ENCODE measurements at places on chromosomes 1 and 21.

- no peak for DNase-seq
Observed at GRCh38 chr1:220325306-220325995, 53.2 kb upstream of the RAB3GAP2 start.

- no peak for DNase-seq
Observed at GRCh38 chr1:242811092-242811840, 286.8 kb upstream of the PLD5 start.

GRCh38 chr1:85135392-85135798 is 65.4 kb downstream of the SYDE2 start:
- DNase-seq = no peak

DNA sequence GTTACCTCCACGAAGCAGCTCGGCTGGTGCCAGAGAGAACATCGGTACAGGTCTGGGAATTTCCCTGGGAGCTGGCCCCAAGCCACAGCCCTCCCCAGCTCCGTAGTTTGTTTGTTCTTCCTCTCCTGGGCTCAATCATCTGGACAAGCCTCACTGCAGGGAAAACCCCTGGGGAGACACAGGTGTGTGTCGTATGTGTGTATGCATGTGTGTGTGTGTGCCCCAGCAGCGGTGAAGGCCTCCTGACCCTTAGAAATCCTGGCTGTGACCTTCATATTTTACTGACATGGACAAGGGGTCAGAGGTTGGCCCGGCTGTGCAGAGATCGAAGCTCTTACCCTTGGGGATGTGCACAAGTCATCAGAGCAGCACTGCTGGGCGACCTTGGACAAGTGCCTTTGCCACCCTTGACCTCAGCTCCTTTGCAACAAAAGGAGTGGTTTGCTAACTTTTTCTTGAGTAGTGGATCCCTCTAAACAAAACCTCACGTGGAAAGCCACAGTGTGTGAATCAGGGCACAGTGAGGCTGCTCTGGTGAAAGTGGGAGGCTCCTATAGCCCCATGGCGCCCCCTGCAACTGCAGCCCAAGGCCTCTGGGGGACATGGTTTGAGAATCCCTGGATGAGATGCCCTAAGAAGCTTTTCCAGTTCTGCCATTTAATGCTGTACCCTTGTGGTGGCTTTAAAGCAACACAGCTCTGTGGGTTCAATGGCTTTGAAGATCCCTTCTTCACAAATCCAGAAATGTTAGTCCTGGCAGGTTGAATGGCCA is 12.3 kb upstream of the IL22RA1 start:
- no peak for DNase-seq

DNA sequence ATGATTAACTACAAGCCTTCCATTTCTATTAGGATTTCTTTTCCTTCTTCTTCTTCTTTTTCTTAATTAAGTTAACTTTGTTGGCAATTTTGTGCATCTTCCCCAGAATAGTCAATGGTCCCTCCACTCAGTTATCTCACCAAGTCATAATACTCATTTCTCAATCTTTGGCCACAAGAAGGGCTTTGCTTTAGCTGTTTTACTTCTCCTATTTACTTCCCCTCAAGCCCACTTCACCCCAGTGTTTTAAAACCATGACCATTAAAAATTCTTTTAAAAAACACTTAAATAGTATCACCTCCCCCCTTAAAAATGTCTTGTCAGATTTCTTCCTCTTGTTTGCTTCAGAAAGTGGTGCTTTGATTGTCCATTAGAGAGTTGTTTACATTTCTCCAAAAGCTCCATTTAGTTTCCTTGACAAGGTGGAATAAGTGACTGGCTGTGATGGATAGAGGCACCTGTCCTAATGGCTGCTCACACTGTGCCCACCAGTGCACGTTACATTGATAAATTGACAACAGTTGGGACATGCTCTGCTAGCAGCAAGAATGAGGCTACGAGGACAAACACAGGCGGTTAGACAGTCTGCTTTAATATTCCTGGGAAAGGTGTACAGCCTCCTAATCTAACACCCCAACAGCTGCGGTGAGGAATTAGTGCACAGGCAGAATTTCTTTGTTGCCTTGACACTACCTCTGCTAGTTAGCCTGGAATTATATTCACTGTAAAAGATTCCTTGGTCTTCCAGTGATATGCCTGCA is 354.7 kb downstream of the LMO4 start:
- DNase-seq = no peak

- DNase-seq = no peak
Observed at GRCh38 chr1:25519624-25520023, 23.8 kb upstream of the LDLRAP1 start.

DNA sequence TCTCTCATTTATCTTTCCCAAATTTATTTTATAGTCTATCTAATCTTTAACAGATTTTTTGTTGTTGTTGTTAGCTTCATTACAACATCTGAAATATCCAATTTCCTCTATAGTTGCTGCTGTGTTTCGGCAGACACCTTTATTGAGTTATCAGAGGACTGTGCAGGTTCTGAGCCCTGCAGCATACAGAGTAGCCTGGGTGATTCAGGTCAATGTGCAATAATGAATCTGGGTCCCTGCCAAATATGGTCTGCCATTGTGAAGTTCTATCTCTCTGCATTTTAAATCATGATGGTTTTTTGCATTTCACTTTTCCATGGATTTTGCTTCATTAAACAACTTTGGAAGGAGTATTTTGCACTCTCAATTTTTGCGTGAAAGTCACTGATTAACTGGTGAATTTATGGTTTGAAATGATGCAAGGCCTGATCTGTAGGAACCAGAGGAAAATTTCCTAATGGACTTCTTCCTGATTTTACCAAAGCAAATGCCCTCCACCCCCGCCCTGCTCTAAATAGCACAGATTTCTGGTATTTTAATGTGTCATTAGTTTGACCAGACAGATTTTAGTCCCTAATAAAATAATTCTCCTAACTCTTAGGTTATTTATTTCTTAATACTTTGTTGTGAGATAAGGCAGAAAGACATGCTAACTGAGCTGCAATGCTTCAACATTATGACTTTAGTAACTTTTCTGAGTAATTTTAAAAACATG is 402.3 kb downstream of the PTBP2 start:
- no peak for DNase-seq

GRCh38 chr21:16258844-16259611 is 529.2 kb downstream of the USP25 start:
- no peak for DNase-seq

- DNase-seq = no peak
Observed at GRCh38 chr1:236002572-236002971, 62.3 kb downstream of the NID1 start.

- DNase-seq = no peak
Observed at GRCh38 chr1:182080955-182081582, 19.6 kb upstream of the ZNF648 start.

- no peak for DNase-seq
Observed at GRCh38 chr1:225580238-225581099, 72.5 kb downstream of the ENAH start.

DNA sequence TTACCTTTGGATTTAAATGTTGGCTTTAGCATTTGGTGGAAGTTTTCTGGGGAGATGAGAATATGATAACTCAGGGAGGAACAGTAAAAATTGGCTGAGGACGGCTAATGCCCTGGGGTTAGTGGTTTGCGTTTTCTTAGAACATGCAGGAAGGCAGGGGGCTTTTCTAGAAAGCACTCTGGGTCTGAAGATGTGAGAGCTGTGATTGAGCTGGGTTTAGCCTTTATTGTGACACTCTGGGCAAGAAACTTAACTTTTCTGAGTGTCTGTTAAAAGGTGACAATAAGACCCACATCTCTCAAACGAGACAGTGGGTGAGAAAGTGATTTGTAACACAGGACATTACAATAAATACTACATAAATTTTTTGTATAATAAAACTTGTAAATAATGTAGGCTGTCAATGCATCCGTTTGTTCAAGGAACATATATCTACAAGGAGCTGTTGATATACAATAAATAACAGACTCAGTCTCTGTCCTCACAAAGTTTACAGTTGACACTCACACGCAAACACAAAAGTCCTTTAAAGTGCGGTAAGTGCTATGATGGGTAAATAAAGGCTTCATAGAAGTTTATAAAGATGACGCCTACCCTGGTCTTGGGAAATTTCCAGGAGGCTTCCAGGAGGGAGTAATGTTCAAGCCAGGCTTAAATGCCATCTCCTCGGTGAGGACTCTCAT is 49.5 kb upstream of the MRPS6 start:
- DNase-seq = no peak

DNA sequence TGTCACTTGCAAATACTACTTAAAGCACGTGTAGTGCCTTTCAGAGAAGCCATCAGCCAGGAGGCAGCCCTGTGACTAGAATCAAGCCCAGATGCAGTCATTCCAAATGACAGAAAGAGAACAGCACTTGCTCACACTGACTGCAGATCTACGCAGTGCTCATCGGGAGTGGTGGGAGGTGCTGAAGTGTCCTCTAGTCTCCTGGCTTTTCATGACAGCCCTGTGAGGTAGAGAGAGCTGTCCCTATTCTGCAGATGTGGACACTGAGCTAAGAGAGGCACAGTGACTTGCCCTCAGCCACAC is 62.3 kb upstream of the EDN2 start:
- DNase-seq = no peak

DNA sequence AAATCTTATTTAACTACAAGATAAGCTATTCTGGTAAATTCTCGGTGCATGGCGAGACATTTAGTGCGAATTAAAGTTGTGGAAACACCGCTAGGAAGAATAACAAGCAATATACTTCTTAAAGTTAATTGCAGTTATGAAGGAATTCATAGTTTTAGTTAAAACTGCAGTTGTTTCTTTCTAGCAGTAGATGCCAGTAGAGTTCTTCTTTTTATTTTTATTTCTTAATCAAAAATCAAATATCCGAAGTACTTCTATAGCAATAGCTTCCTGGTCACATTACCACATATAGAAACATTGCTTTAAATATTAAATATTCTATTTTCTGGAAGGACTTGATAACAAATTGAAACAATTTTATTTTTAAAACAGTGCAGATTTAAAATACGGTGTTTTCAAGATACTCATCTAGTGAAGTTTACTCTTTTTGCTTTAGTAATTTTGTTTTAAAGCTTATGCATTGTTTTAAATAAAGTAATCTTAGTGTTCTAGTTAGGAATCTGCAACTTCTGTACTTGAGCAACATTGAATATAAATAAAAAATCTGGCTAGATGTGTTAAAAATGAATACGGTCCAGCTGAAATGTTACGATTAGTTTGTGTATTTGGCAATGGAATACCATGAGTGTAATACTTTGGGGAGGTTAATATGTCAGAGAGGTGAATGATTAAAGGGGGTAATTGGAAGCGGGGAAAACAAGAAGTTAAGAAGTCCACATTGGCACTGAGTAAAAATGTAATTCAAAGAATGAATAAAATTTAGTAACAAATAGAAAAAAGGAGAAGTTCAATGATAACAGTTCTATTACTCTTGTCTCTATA is 2.7 kb upstream of the PRKACB start:
- DNase-seq = no peak

GRCh38 chr1:54121482-54122134 is 31.2 kb downstream of the CDCP2 start:
- peak; percentile 88 for DNase-seq

DNA sequence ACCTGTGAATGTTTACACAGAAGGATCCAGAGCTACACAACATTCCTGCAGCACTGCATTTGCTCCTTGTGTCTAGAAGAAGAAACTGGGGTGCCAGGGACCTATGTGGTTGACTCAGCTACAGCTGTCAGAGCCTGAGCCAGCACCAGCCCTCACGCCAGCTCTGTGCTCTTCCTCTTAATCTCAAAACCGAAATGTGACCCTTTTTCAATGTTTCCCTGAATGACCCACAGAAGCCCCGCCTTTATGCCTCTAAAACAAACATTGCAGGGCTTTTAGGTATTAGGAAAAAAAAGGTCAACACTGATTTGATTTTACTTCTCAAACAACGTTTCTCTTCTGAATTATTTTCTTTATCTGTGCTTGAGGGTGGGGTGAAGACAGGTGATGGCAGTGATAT is 260.5 kb downstream of the DYRK1A start:
- no peak for DNase-seq

GRCh38 chr21:45073301-45074047 is 906 bp upstream of the ADARB1 start:
- peak; percentile 65 for DNase-seq

DNA sequence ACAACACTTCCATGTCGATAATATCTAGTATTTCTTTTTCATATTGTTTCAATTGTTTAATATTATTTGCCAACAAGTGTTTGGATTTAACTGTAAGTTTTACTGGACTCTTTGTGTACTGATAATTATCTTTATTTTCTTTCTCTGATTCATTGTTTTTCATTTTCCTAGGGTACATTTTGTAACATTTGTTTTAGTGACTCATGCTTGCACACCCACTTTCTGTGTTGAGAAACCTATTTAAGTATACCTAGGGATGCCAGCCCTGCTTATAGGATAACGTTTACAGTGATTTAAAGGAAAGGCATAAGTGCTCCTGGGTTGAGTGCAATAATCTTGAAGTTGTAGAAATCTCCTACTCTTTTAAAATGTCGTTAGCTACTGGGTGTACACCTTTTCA is 1386.0 kb upstream of the ADGRL4 start:
- DNase-seq = no peak

DNA sequence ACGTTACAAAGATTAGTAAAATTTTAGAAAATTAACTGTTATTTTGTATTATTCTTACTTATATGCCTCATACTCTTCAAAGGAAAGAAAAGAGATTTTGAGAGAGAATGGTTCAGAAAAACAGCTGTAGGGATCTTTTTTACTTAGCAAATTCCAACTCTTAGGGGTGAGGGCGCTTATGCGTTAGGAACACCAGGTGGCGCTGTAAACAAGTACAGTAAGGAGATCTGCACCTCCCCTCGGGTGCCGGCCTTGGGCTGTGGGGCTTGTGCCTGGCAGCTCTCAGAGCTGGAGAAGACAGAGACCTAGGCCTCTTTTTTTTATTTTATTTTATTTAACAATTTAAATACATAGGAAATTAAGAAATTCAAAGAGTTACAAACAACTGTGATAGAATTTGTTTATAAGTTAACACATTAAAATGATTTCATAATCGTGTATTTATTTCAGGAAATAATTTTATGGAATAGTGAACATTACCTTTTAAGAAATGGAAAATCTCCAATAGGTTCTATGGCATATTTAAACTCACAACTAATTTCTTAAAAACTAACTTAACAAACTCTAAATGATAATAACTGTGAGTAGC is 32.6 kb downstream of the UTP25 start:
- peak; percentile 76 for DNase-seq

DNA sequence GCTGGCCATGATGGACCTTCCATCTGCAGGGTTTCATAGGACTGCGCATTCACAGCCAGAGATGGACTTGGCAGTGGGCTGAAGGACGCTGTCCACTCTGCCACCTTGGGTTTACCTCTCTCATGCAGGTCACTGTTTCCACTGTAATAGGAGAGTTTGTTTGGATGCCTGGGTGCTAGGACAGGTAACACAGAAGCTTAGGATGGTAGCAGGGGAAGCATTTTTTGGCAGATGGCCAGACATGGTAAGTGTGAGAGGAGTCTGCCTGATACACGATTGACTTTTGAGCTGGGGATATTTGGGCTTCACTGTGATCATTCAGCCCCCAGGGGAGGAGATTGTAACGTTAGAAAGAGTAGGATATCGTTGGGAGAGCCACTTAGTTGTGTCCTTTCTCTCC is 11.8 kb downstream of the PSEN2 start:
- DNase-seq = peak; percentile 23

- DNase-seq = no peak
Observed at GRCh38 chr21:14850394-14850793, 214.4 kb downstream of the NRIP1 start.

GRCh38 chr1:25217598-25218232 is 14.6 kb downstream of the SYF2 start:
- DNase-seq = no peak

Measured in right forelimb (tissue), 1 donor.